ENCODE measurements at places on chromosomes 6 and 20.

- DNase-seq: no peak
These were observed 72.1 kb downstream of the SOD2 start for GRCh38 chr6:159620947-159621346.

DNA sequence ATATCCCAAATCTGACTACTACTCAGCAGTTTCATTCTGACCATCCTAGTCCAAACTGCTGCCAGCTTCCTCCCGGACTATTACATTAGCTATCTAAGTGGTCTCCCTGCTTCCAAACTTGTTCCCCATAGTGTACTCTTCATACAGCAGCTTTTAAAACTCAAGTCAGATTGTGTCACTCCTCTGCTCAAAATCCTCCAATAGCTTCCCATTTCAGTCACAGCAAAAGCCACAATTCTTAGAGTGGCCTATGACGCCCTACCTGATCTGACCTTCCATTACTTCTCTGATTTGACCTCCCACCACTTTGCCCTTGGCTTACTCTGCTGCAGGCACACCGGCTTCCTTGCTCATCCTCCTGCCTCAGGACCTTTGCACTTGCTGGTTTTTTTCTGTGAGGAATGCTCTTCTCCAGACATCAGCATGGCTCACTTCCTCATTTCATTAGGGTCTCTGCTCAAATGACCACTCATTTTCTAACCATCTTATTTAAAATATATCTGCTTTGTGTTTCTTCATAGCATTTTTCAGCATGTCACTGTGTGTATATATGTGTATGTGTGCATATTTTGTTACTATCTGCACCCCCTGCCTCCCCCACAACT, 111.1 kb upstream of the DTNBP1 start:
- DNase-seq: no peak

DNA sequence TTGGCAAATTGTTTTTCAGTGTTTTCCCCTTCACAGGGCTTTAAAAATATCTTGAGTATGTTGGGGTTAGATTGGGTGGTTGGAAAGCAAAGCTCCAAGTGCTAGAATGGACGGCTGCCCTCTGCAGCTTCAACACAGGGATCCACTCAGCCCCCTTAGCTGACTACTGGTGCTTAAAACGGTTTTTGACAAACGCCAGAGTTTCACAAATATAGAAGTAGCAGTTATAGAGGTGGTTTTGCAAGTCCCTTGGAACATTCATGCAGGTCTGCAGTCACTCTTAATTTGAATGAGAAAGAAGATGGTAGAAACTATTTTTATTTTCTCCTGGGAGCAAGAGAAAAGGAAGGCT, 175.9 kb downstream of the ARID1B start:
- no peak for DNase-seq

DNA sequence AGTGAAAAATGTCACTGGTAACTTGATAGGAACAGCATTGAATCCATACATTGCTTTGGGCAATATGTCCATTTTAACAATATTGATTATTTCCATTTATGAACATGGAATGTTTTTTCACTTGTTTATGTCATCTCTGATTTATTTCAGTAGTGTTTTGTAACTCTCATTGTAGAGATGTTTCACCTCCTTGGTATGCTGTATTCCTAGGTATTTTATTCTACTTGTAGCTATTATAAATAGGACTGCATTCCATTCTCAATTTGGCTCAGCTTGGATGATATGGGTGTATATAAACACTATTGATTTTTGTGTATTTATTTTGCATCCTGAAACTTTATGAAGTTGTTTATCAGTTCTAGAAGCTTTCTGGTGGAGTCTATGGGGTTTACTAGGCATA, 730.3 kb downstream of the DOK5 start:
- no peak for DNase-seq

DNA sequence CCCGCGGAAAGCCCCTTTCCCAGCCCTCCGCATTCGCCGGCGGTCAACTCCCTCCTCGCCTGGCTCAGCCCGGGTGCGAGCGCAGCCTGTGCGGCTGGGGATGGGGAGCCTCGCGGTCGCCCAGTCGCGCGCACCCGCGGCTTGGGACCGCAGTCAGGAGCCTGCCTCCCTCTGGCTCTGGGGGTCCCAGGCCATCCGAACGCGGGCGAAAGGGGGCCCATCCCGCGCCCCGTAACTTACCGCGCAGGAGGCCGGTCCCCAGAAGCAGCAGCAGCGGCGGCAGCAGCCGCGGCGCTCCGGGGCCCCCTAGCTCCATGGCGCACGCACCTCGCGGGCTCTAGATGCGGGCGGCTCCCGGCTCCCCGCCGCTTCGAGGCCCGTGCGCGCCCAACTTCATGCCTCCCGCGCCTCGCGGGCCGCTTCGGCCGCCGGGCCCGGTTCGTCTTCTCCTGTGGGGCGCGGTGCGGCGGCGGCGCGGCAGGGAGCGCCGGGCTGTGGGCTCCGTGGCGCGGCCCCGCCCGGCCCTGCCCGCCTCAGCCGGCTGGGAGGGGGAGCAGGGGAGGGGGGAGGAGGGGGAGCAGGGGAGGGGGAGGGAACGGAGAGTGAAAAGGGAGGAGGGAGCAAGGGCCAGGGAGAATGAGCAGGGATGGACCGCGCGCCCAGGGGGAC, at the start of gene CHRNA4:
CHRNA4 (minus strand) TSS at position 500 of the 669 bp plus-strand sequence; CDS start at position 316, 184 bp downstream.
- DNase-seq: no peak

DNA sequence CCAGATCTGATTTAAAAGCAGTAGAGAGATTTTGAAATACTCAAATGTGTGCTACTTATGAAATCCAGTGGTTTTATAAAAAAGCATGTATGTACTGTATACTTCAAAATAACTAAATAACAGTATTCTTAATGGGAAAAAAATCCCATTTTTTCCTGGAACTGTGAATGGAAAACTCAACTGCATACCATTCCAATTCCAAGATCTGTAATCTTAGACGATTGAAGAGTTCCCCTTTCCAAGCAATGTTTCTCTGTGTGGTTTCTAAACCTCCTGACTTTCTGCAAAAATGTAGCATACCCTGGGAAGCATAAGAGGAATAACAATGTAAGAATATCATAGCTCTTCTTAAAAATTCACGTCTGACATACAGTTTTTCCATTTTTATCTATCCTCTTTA, 40.3 kb upstream of the HIVEP2 start:
- DNase-seq: no peak

DNA sequence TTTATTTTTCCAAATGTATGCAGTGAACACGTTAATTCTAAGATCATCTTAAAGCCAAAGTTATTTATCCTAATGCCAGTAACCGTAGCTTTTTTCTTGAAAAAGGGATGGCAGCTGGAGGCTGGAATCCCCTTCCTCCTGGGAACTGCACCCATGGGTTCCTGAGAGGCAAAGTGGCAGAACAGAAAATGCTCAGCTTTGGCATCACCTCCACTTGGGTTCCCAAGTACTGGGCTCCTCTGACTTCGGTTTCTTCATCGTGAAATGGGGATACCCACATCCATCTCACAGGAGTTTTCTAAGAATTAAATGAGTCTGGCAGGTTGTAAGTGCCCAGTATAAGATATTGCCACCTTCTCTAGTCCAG, 6.2 kb upstream of the DDX43 start:
- DNase-seq: no peak

GRCh38 chr6:52576054-52576391, 837 bp downstream of the TRAM2 start:
- DNase-seq: no peak

DNA sequence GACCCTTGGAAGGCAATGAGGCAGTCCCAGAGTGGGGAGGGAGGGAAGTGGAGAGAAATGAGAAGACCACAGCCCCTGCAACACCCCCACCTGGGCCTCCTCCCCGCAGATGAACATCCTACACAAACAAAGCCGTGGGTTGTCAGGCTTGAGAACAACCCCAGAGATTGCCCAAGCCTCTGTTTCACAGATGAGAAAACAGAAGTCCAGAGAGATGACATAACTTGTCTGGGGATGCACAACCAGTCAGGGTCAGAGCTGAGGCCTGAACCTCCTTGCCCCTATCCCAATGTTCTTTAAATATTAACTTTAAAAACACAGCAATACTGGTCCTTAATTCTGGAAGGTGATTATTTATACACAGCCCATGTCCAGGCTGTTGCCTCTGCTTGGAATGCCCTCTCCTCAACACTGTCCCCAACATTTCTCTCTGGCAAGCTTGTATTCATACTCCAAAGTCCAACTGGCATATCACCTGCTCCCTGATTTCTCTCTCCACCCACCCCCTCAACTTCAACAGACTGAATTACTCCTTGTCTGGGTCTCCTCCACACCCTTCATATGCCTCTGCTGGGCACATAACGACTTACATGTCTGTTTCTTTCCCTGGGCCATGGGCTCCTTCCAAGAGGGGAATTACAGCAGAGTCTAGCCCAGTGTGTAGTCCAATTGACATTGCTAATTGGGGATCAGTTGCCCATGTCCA, 135.5 kb upstream of the LRFN2 start:
- no peak for DNase-seq

DNA sequence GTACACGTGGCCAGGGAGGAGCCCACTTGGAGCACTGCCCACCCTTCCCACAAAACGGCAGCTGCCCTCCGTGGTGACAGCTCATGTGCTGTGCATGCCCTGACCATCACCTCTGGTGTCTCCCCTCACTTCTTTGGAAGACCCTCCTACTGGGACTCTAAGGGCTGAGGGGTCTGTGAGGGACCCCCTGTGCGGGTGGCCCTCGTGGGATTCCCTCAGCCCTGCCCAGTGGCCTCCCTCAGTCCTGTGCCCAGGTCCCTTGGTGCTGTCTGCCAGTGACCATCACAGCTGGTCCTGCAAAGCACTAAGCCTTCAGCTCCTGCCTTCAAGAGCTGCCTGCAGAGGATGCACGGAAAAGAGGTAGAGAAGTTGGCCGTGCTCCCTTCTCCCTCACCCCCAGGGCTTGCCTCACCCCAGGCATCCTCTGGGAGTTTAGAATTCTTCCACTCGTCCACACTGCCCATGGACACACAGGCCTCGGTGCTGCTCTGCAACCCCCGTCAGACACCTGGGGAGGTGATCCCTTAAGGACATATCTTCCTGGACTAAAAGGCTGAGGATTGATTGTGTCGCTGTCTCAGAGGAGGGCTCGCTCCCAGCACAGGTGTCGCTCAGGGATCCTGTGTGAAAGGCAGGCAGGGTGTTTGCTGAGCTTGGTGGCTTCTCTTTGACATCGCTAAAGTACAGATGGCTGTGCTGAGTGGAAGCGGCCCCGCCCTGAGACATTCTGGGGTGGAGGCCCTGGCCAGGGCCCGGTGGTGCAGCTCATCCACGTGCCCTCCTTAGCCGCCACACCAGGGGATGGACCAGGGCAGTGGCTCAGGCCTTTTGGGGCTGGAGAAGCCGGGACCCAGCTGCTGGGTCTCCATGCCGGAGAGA, 119.5 kb upstream of the FRMD1 start:
- no peak for DNase-seq

DNA sequence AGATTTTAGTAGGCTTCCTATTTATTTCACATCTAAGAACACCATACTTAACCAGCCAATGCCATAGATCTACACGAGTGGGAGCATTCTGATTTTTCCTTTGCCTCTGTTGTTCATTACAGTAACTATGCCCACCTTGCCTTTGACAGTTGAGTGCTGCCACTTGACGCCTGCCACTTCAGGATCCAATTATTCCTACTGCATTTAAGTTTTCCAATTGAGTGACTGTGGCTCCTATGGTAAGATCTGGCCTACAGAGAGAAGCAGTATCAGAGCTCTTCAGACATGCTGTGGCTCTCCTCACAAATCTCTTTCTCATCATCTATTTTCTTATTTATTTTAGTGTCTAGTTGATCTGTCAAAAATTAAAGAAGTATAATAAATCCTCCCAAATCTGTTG, 403.0 kb upstream of the SPTLC3 start:
- no peak for DNase-seq

DNA sequence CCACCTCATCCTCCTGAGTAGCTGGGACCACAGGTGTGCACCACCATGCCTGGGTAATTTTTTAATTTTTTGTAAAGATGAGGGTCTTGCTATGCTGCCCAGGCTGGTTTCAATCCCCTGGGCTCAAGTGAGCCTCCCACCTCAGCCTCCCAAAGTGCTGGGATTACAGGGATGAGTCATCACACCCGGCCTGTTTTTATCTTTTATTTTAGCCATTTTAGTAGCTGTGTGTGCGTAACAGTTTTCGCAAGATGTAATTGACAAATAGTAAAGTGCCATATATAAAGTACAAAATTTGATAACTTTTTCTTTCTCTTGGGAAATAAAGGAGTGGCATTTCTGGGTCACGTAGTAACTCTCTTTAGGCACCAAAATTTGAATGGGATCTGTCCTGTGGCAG, 21.4 kb downstream of the SNAI1 start:
- no peak for DNase-seq

- DNase-seq: peak; percentile 53
These were observed 22.5 kb downstream of the KLHL32 start for GRCh38 chr6:96947055-96947454.

DNA sequence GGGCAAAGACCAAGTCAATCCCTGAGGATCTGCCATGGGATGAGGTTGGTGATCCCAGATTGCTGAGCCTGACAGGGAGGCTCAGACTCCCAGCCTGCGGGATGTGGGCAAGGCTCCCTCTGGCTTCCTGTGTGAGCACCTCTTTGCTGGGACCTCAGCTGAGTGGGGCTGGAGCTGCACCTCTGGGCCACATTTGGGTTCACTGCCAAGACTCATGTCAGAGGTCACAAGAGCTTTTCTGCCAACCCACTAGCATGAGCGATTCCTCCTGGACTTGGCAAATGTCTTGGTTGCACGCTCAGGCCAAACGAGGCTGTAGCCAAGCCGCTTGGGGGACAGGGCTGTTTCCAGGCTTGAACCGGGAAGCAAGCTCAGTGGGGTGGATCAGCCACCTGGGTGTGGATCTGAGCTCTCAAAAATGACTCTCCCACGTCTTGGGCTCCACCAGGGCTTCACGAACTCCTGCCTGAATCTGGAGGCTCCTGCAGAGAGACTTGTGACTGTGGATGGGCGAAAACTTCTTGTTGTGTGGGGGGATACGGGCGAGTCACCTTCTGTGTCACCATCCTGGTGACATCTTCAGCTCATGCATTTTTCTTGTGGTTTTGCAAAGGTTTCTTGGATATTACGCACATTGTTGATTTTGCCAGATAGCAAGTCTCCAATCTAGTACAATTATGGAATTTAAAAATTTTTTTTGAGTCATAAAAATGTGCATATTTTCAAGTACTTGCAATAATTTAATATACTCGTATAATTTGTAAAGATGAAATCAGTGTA, 359.5 kb downstream of the CDH4 start:
- DNase-seq: no peak

DNA sequence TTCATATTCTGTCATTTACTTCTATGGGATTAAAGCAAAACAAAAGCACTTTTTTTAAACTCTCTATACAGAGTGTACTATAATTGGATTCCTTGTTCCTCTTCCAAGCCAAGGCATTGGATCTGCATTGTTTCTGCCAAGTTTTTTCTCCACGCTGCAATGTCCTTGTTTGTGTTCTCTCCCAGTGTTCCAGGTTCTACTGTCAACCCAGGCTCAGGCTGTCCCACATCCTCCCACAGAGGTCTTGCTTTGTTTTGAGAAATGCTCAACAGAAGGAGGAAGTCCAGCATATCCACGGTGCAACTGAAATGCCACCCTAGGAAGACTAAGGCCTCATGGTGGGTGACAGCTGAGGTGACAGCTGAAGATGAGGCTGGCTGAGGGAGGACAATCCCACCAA, 287.1 kb upstream of the PRDM1 start:
- no peak for DNase-seq

GRCh38 chr6:169339731-169340309, 86.2 kb upstream of the THBS2 start:
- no peak for DNase-seq

GRCh38 chr6:53768636-53769035, 26.2 kb upstream of the LRRC1 start:
- DNase-seq: no peak

GRCh38 chr6:145086197-145086596, 649.1 kb downstream of the EPM2A start:
- no peak for DNase-seq

Data from activated CD4-positive, alpha-beta T cell treated with anti-CD3 and anti-CD28 coated beads, Interleukin-2, Interleukin-4, amounts not matched to agents 100 ng/mL and 50 ng/mL, durations not matched to agents 16 hours and 8 hours (primary cell).